ENCODE measurements at places on chromosomes 16 and 17.

DNA sequence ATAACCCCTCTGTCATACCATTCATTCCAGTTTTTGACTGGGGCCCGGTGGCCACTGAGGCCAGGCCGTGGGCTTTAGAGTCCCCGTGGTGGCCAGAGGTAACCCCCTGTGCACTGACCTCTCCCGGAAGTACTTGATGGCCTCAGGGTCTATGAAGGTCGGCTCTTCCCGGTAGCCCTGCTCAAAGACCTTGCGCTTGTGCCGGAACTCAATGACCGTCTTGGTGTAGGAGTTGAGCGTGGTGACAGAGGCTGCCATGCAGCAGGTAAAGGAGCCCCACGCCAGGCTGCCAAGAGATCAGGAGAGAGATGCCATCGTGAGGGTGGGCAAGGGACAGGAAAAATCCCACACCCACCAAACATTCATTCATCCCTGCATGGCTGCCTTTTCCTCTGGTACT is 234.8 kb downstream of the GSG1L start:
- no peak for ATAC-seq

- no peak for ATAC-seq
Measured at GRCh38 chr17:70171159-70171558, 1.8 kb downstream of the KCNJ2 start.

DNA sequence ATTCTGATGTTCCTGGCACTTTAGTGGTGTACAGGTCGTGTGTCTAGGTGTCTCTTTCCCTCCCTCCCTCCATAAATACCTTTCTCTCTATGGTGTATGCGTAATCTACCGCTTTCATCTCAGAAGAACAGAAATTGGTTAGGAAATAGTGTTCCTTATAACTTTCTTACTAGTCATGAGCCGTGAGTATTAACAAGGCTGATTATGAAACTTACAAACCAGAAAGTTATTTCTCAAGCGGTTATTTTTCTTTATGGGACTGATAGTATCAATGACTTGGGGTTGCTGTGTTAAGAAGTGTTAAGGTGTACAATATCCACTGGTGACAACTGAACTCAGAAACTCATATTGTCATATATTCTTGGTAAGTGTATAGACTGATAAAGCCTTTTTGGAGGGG is 13.2 kb upstream of the MYH11 start:
- ATAC-seq: no peak

GRCh38 chr17:12990041-12990808 is 27.6 kb downstream of the ELAC2 start:
- ATAC-seq: no peak

DNA sequence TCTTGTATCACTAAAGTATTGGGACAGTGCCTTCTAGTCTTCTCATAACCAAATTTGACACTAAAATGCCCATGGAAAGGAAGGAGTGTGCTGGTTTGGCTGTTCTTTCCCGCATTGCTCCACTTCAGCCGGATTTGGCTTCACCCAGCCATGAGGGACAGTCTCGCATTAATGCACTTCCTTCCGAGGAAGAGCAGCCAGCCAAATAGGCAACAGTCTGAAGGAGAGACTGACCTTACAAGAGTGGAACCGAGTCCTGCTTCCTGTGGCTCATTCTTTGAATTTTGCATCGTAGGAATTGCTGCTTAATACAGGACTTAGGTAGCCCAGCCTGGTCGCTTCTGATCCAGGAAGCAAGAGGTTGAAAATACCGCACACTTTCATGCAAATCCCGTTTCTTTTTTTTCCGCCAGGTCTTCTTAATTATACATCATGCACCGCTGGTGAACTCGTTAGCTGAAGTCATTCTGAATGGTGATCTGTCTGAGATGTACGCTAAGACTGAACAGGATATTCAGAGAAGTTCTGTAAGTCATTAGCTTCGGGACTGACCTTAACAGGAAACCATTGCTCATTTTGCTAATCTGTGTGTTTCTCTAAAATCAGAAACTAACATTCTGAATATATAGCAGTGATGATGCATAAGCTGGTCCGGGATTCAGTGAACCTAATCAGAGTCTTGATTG is 38.2 kb downstream of the CLEC16A start:
- ATAC-seq: no peak

GRCh38 chr16:17070882-17071592 is 399.7 kb downstream of the XYLT1 start:
- no peak for ATAC-seq

DNA sequence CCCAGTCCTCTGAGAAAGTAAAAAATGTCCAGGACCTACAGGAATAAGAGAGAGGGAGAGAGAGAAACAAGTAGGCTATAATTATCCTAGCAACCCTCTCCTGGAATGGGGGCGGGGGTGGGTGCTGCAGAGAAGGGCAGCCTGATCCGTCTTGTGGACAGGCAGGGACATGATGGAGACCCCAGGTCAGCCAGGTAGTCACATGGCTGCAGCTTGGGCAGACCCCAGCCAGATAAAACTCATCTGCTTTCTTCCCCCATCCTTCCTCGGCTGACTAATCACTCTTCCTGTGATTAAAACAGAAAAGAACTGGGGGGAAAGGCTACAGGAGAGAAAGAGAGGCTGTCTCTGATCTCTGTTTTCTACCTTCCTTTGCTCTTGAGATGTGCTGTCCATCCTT is 32.6 kb downstream of the COPZ2 start:
- ATAC-seq: no peak

GRCh38 chr17:68792042-68792685 is 163.0 kb downstream of the ABCA8 start:
- no peak for ATAC-seq

DNA sequence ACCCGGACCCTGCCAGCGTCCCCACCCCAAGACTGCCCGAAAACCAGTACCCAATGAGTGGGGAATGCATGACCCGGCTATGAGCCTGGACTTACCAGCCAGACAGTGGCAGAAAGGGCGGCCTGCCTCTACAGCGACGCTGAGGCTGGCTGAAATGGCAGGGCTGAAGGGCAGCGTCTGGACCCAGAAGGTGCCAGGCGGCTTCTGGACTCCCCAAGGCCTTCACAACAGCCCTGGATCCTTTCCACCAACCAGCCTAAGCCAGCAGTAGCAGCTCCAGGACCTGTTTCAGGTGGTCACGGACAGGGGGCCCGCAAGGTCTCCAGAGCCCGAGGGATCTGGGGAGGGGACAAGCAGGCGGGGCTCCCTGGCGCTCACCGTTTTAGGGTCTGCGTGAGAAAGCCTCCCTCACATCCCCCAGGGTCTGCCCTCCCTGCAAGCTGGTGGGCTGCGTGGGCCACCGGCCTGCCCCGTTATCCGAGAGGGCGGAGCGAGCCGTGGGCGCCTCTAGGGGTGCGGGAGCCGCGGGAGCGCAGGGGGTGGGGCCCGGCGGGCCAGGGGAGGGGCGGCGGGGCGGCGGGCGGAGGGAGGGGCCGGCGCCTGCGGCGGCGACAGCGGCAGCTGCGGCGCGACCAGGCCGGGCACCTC is at the start of gene RIPOR1:
RIPOR1 (plus strand) TSS at position 608 of the 648 bp plus-strand sequence. CDS start 9,618 bp downstream, outside the sequence.
- ATAC-seq: peak; percentile 32

- no peak for ATAC-seq
Measured at GRCh38 chr17:82215095-82215971, 2.7 kb upstream of the CCDC57 start.

GRCh38 chr16:1430214-1430758 is 592 bp upstream of the PERCC1 start:
- ATAC-seq: no peak

- no peak for ATAC-seq
Measured at GRCh38 chr17:1004769-1005295, 7.9 kb downstream of the TIMM22 start.

GRCh38 chr16:55399911-55400310 is 75.9 kb downstream of the IRX6 start:
- ATAC-seq: no peak

- peak; percentile 94 for ATAC-seq
Measured at GRCh38 chr16:80948886-80949493, 57.7 kb downstream of the CMC2 start.

DNA sequence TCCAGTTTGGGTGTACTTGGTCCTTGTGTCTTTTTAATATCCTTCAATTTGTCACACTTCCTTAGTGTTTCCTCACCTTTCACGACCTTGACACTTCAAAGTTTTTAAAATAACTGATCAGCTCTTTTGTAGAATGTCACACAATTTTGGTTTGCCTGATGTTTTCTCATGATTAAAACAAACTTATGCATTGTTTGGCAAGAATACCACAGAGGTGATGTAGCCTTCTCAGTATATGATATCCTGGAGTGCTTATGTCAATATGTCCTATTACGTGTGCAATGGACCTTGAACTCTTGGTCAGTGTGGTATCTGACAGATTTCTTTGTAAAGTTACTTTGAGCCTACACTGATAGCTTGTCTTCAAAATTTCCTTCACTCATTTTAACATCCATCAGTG is 297.4 kb downstream of the CNTNAP4 start:
- no peak for ATAC-seq

- peak; percentile 95 for ATAC-seq
Measured at GRCh38 chr17:44503147-44504029, at the start of gene GPATCH8. TSS of gene GPATCH8 (minus strand) at chr17:44503406. CDS start at chr17:44503370, 36 bp downstream.

DNA sequence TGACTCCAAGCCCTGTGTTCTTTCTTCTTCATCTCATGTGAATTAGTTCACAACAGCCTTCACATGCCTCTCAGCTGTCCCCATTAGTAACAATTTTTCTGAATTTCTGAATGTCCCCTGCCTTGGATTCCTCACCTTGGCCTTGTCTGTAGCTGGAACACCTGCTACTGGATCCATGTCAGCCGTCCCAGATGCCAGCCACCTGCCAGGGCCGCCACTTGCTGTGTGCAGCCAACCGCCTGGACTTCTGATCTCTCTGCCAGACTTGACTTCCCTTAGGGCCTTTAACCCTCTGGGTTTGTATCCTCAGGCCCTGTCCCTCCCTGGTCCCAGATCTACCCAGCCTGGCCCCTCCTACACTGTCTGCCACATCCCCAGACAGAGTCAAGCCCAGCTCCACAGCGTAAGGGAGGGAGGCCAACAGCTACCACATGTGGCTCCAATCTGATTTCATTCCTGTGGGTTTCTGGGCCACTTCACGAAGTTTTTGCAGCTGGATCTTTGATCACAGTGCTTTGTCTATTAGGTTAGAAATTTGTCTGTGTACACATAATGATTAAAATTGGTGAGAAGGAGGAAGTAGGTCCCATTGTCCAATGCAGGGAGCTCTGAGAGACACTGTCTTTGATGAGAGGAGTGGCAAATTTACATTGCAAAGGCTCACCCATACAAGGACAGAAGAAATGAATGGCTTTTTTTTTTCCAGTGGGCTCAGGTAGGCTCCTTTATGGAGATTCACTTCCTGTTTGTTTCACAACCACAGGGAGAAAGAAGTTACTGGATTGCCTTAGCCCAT is 15.3 kb downstream of the MPP2 start:
- no peak for ATAC-seq

DNA sequence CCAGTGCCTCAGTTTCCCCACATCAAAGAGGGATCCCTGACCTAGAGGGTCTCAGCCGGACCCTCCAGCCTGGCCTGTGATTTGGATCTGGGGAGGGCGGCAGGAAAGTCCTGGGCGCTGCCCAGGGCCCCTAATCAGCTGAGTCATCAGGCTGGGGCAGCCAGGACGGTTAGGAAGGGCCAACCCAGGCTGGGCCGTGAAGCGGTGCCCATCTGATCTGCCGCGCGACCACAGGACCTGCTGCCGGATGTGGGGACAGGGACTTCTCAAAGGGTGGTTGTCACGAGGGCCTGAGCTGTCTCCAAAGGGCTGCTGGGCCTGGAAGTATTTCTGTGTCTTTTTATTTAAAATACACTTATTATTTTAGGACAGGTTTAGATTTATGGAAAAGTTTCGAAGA is 4.4 kb downstream of the TPSAB1 start:
- peak; percentile 41 for ATAC-seq

DNA sequence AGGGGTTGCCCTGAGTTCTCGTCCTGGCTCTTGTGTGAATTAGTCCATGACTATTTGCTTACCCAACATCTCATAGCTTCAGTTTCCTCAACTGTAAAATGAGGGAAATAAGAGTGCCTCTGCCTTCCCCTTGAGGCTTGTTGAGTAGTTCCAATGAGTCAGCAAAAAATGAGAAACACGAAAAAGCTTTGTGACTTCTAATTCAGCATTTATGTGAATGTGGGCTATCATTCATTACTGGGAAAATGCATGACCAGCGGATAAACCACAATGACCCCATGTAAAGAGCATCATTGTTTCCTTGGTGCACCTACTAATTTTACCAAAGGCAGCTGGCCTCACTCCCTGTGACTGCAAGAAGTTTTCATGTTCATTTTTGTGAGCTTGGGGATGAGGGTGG is 374.6 kb upstream of the HSBP1 start:
- no peak for ATAC-seq

DNA sequence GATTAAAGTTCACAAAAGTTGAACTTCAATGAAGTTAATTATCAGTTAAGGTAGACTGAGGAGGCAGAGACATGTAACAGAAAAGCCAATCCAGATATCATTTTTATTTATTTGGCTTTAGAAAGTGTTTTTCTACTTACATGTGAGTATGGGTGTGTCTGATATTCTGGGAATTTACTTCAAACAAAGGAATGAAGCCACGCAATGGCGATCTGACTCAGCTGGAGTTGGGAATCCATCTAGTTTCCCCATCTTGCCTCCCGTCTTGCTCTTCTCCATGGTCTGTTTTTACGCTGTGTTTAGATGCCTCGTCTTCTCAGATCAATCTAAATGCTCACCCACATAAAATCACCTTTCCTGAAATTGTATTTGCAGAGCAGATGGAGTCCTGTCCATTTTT is 1.7 kb upstream of the KCNJ16 start:
- ATAC-seq: no peak

DNA sequence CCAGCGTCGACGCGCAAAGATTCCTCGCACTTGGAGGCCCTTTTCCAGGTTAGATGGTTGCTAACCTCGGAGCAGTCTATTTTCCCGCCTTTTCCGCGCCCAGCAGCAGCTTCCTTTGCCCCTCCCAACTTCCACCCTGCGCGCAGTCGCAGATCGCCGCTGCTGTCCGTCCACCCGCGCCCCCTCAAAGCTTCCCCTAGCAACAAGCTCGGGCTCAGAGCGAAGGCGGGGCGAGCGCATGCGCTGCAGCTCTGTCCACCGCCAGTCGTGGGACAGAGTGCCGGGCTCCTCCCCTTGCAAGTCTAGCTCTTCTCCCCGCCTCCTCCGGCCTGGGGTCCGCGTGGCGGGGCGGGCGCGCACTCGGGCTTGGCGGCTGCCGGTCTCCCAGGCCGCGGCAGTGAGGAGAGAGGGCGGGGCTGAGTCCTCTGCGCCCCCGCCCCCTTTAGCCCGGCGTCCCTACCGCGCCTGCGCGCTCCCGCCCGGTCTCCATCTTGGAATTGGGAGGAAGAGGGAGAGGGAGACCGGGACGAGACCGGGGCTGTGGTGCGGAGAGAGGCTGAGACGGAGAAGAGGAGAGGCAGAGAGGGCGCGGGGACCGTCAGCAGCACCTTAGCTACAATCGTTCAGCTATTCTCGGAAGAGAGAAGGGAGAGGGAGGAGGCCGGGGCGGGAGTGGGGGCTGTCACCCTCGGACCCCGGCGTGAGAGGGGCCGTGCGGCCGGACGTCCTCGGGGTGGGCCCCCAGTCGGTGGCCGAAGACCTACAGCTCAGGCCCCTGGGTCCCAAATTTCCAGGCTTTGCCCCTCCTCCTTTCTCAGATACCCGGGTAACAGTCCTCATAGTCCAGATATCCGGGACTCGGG is at the start of gene TAOK2:
TAOK2 (plus strand) TSS at position 485 of the 863 bp plus-strand sequence. CDS start 3,905 bp downstream, outside the sequence.
- peak; percentile 98 for ATAC-seq

- ATAC-seq: no peak
Measured at GRCh38 chr16:22357635-22357971, 16.8 kb downstream of the CDR2 start.

GRCh38 chr17:32341141-32341856 is 674 bp downstream of the C17orf75 start:
- peak; percentile 31 for ATAC-seq

Measured in SK-N-SH treated with all-trans-retinoic acid at 6 μM for 48 hours (cell line).